ENCODE measurements at places on chromosomes 2 and 18.

DNA sequence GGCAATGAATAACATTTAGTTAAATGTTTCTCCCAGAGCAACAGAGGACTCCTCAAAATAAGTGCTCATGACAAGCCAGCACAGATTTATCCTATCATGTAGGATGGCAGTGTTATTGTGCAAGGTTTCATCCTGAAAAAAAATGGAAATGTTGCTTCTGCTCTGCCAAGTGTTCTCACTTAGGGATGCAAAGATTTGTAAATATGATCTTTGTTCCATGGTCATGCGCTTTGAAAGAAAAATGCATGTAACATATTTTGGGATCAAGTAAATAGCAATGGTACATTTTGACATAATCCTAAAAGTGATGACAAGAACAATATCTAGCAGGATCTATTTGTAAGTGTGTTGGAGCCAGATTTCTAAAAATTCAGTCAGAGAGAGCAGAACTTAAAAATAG lies 229.5 kb upstream of the CCDC150 start:
- no peak for DNase-seq

GRCh38 chr2:9663008-9663879 lies 32.4 kb upstream of the YWHAQ start:
- DNase-seq: no peak

- no peak for DNase-seq
Observed at GRCh38 chr2:169999054-169999453, 171.8 kb downstream of the UBR3 start.

- peak; percentile 63 for DNase-seq
Observed at GRCh38 chr18:22385718-22386117, 32.0 kb downstream of the CTAGE1 start.

DNA sequence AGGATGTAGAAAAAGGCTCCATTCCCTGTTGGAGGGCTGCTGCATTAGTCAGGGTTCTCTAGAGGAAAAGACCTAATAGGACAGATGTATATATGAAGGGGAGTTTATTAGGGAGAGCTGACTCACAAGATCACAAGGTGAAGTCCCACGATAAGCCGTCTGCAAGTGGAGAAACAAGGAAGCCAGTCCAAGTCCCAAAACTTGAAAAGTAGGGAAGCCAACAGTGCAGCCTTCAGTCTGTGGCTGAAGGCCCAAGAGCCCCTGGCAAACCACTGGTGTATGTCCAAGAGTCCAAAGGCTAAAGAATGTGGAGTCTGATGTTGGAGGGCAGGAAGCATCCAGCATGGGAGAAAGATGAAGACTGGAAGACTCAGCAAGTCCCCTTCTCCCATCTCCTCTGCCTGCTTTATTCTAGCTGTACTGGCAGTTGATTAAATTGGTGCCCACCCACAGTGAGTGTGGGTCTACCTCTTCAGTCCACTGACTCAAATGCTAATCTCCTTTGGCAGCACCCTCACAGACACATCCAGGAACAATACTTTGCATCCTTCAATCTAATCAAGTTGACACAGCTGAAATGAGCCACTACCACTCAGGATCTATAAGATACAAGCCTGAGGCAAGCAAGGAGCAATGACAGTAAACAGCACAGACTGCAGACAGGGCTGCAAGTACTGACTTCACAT lies 30.0 kb upstream of the ATG16L1 start:
- no peak for DNase-seq

DNA sequence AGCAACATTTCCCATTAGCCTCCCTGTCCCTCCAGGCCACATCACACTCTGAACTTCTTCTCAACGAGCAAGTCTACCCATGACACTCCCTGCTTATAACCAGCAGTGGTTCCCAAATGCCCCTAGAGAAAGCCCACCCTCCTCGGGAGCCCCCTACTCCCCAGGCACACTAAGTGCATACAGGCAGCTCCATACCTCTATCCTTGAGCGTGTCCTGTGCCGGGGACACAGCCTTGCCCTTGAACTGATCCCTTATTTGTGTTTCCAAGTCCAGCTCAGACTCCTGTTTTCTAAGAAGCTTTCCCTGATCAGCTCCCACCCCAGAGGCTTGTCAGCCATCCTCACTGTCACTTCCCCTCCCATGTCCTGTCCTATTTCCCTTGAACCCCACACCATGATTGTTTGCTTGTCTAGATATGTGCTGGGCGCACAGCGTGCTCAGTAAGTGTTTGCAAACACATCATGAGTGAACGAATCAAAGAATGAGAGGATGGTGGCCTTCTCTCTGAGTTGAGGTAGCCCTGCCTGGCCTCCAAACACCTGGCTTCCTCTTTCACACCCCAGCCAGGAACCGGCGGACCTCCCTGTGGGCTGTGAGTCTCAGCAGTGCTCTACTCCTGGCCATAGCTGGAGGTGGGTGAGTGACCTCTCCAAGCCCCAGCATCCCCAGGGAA lies 2.1 kb downstream of the TEX51 start:
- DNase-seq: no peak

GRCh38 chr18:6521803-6522418 lies 107.2 kb upstream of the L3MBTL4 start:
- DNase-seq: peak; percentile 4

GRCh38 chr2:128421286-128421685 lies 102.6 kb upstream of the HS6ST1 start:
- no peak for DNase-seq

DNA sequence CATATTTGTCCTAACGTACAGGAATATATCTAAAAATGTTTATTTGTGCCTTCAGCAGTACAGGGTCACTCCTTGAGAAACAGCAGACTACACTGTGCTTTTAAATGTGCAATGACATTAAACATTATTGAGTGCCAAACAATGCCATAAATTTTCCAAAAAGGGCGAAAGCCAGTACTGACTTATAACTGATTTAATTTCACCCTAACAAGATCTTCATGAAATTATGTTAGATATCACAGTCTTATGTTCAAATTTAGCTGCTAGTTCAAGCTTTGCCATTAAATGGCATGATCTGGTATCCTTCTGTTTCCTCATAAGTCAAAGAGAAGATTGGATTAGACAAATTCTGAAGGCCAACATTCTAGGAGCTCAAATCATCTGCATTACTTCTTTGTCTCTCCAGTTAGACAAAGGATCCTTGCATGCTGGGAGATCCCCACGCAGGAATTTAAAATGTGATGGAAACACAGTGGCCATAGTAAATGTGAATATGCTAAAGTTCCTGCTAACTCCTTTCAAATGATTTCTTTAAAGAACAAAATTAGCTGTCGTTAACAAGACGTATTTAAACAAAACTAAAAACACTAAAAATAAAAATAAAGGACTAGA lies 129.3 kb upstream of the STON1 start:
- DNase-seq: no peak

DNA sequence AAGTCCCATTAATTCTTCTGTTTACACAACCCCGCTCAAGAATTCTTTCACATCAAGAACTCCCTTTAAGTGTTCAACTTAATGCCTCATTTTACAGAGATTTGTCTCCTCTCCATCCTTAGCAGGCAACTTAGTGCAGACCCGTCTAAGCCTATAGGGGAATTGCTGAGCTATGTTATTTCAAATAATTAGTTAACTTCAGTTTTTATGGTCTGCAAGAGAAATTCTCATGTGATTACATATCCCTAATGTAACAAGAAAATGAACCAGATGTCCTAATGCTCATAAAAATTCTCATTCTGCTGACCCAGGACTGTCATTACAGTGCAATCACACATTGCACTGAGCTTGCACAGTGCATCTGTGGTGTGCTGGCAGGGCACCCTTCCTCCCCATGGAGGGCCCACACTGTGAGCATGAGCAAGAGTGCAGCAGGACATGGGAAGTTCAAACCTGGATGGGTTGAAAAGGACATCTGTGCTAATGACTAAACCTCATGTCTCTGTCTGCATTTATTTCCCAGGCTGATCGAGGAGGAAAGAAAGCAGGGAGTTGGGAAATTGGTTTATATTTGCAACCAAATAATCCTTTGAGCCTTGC lies 97.1 kb downstream of the COL5A2 start:
- DNase-seq: peak; percentile 30

- no peak for DNase-seq
Observed at GRCh38 chr2:12557688-12558087, 159.0 kb upstream of the TRIB2 start.

GRCh38 chr2:33267043-33267442 lies 209.4 kb upstream of the RASGRP3 start:
- no peak for DNase-seq

DNA sequence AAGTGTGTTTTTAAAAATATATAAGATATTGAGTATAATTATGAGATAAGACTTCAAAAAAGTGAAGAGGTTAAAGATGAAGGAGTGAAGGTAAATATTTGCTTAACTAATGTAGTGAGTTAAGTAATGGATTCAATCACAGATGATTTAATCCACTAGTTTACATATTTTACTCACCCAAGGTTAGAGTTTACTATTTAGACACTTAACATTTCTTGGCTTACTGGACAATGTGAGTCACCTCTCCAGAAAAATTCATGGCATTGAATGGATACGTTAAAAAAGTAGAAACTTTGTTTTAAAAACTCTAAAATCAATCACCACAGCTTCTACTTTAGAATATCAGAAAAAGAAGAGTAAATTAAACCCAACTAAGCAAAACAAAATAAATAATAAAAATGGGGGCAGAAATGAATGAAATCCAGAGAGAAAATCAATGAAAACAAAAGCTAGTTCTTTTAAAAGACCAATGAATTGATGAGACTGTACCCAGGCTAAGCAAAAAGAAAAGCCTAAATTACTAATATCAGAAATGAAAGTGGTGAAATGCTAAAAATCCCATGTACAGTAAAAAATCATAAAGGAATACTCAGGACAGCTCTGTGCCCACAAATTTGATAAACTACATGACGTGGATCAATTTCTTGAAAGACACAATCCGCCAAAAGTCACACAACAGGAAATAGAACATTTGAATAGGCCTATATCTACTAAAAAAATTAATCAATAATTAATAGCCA lies 1.9 kb upstream of the HMSD start:
- DNase-seq: no peak

Measured in non-pigmented ciliary epithelial cell (primary cell).